Activated CD4-positive, alpha-beta T cell treated with anti-CD3 and anti-CD28 coated beads, Interleukin-2, amount 10 ng/mL, durations not matched to agents 24 days and 14 days (primary cell): ENCODE measurements at places on chromosomes 7 and 10.

DNA sequence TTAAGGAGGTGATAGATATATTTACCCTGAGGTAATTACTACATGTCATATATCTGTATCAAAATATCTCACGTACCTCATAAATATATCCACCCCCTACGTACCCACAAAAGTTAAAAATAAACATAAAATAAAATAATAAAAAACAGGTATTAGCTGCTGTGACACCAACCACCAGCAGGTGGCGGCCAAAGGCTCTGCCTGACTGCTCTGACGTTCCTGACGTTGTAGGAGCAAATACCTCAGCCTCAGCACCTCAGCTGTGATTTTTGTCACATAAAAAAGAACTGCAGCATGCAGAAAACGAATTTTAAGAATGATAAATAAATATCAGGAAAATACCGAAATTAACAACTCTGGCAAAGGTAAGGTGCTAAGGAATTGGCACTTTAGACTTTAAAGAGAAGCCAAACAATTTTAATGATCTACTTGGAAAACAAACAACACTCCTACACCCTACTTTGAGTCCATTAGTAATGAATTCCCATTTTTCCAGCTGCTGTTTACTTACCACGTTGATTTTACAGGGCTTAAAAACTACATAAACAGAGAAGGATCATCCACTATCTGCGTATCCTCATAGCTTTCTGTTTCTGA lies 125.4 kb upstream of the TARP start:
- H3K36me3 ChIP-seq: no peaks in the 10 kb centered on the region
- H3K27ac ChIP-seq: no peak overlapping the region
- peak; percentile 79 for DNase-seq
- peaks cover 20% of the 10 kb centered on the region for H3K27me3 ChIP-seq

DNA sequence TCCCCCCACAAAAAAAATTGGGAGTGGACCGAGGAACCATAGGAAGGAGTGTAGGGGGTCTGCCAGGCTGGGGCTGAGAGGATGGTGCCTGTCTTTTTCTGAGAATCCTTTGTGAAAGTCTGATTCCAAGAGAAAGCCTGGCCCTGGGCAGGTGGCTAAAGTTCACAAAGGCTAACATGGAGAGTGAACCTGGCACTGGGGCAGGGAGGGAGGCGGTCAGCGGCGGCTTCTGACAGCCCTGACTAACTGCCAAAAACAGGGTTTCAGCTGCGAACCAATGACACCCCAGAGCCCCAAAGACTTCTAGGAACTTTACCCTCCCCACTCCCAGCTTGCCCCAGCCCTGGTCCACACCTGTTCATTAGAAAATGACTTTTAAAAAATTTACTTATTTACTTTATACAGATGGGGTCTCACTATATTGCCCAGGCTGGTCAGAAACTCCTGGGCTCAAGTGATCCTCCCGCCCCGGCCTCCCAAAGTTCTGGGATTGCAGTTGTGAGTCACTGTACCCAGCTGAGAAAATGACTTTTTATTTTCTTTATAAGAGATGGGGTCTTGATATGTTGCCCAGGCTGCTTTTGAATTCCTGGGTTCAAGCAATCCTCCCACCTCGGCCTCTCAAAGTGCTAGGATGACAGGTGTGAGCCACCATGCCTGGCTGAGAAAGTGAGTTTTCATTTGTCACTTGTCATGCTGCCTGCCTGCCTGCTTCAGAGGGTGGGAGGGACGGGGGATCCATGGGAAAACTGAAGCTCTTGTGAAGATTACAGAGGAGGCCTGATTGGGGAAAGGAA lies 61.0 kb upstream of the DUSP5 start:
- H3K36me3 ChIP-seq: no peaks in the 10 kb centered on the region
- H3K4me1 ChIP-seq: peaks cover 7% of the 10 kb centered on the region
- H3K27ac ChIP-seq: no peak overlapping the region

- H3K36me3 ChIP-seq: no peaks in the 10 kb centered on the region
- H3K4me1 ChIP-seq: no peaks in the 10 kb centered on the region
- no peak overlapping the region for H3K27ac ChIP-seq
- no peak overlapping the region for H3K4me3 ChIP-seq
- no peak for DNase-seq
Observed at GRCh38 chr7:47771336-47771989, 176.8 kb downstream of the PKD1L1 start.

DNA sequence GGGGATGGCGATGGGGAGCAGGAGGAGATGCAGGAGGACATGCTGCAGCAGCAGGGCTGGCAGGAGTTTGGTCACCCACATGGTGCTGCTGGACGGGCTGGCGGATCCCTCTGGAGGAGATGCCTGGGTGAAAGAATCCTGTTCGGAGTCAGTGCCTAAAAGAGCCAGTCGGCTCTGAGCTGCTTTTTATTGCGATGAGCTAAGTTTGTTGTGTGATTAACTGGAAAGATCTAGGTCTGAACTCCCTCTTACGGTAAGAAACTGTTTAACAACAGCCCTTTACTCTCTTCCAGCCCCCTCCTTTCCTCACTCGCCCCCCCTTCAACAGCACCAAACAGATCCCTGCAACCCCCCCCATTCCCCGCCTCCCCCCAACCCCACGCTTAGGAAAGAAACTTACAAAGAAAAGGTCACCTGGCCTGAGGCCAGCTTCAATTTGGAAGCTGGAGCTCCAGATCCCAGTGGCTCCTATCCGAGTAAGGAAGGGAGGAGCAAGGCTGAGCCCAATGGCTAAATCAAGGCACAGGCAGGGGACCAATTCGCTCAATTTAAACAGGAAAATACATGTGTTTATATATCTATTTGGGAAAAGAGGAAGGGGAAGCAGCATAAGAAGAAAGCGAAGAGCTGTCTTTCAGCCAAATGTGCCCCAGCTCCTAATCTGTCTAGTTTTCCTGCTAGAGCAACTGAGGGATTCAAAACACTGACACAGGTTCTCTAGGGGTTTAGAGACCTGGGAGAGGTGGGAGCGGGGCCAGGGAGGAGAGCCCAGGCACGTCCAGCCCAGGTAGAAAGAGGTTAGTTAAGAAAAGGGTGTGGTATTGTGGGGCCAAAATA lies at the start of gene HGF:
TSS of gene HGF (minus strand) at position 157 of the 837 bp plus-strand sequence. CDS start at position 81, 76 bp downstream.
- H3K4me1 ChIP-seq: no peaks in the 10 kb centered on the region
- H3K36me3 ChIP-seq: no peaks in the 10 kb centered on the region
- H3K4me3 ChIP-seq: no peak within 1 kb of the TSS
- H3K27me3 ChIP-seq: no peaks in the 10 kb centered on the region

DNA sequence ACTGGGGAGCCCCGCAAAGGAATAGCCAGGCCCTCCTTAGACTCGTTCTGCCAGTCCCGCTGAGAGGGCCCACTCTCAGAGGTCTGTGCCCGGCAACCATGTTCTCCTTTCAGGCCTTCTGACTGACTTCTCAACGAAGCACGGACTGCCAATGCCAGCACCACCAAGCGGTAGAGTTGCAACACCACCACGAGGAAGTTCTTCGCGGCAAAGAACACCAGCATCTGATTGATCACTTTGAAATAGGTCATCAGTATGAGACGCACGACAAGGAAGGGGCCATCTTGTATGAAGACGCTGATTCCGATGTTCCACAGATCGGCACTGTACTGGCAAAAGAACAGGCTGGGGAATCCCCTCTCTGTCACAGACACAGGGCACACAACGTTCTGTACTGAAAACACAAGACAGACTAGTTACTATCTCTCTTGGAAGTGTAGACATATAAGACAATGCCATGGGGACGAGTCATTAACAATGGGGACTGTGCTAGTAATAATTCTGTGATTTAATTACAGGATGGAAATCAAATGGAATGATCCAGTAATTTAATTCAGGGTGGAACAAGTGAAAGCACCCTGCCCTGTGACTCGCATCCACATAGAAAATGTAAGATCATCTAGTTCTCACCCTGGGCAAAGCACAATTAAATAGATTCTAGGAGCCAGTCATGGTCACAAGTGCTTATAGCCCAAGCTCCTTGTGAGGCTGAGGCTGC lies 42.7 kb downstream of the TMEM26 start:
- H3K36me3 ChIP-seq: no peaks in the 10 kb centered on the region
- no peaks in the 10 kb centered on the region for H3K4me1 ChIP-seq
- H3K4me3 ChIP-seq: no peak overlapping the region
- DNase-seq: no peak
- no peak overlapping the region for H3K27ac ChIP-seq

DNA sequence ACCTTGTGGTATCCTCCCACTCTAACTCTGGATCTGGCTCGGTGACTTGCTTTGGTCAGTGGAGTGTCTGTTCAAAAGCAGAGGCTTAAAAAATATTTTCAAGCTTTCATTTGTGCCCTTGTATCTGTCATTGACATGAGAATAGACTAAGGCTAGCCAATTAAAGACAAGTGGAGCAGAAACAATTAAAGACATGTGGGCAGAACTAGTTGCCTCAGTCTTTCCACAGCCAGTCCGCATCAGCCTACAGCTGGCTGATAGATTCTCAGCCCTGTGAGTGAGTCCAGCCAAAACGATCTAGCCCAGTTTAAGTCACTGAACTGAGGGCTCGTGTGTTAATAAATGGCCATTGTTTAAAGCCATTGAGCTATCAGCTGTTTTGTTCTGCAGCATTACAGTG lies 185.2 kb upstream of the DGKB start:
- H3K4me1 ChIP-seq: no peaks in the 10 kb centered on the region
- H3K27ac ChIP-seq: no peak overlapping the region
- H3K36me3 ChIP-seq: no peaks in the 10 kb centered on the region
- no peaks in the 10 kb centered on the region for H3K27me3 ChIP-seq
- no peak overlapping the region for H3K4me3 ChIP-seq

DNA sequence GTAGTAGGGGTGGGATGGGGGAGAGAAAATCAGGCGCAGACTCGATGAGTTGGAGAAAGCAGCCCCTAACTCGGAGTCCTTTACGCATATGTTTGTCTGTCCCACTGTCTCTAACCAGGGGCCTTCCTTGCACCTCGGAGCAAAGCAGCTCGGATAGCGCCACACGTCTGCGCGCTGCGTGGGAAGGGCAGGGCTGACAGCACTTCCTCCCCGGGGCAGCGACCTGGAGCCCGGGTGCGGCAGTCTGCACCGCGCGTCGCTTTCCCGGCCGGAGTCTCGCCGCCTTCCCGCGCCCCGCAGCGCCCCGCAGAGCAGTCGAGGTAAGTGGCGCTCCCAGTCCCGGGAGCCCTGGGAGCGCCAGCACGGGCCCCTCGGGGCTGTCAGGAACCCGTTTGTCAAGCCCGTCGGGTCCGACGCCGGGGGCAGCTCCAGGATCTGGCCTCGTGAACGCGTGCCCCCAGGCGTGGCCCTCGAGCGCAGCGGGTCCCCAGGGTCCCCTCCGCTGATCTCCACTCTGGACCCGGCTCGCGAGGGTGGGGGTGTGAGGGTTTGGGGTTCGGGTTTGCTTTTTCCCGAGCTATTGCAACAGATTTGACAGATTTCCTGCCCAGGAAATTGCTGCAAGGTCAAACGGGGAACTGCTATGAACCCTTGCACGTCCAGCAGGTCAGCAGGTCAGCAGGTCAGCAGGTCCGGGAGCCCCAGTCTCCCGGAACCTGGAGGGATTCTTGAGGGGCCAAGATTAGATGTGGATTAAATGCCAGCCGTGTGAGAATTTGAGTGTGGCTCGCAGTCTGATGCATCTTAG lies 597 bp downstream of the APBB1IP start:
- H3K4me1 ChIP-seq: peaks cover 38% of the 10 kb centered on the region
- H3K27me3 ChIP-seq: no peaks in the 10 kb centered on the region
